ENCODE measurements at places on chromosomes 12 and 14.

- no peak for DNase-seq
Observed at GRCh38 chr12:124024263-124024678, 51.3 kb downstream of the ZNF664 start.

DNA sequence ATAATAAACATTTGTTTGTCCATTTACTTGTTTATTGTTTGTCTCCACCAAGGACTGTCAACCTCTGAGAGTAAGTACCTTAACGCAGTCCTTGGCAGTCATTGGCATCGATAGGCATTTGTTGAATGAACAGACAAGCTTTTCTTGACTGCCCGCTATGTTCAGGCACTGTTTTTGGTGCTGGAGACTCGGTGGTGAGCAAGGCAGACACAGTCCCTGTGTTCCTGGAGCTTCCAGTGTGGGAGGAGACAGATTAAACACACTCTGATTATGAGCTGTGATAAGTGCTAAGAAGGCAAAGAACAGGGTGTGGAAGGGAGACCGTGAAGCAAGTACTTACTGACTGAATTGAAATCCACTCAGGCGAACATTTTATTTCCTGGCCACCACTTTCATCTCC, 1.2 kb downstream of the ATP6V0A2 start:
- DNase-seq: no peak

- no peak for DNase-seq
Observed at GRCh38 chr12:128793701-128794100, 30.1 kb downstream of the SLC15A4 start.

DNA sequence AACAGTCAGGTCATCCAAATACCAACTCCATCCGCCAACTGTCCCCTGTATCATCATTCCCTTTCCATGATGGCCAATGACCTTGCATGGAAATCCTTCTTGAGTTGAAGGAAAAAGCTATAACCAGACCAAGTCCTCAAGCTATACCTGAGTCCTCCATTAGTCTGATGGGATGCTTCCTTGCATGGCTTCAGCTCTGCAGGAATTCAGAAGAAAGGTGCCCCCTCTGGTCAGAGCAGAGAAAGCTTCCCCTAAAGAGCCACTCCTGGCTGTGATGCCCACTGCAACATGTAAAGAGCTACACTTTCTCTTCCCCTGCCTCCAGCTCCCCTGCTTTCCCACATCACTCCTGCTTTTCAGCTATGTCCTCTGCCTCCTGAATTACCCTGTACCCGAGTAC, 43.1 kb upstream of the FKBP4 start:
- no peak for DNase-seq

- DNase-seq: no peak
Observed at GRCh38 chr12:90543841-90544240, 411.1 kb downstream of the CCER1 start.

All from non-pigmented ciliary epithelial cell (primary cell).